CD4-positive, alpha-beta T cell treated with Interleukin-12 subunit alpha and Interleukin-12 subunit beta, for 1 hour (primary cell): ENCODE measurements at places on chromosomes 2 and 18.

GRCh38 chr2:121135168-121135853 lies 149.7 kb downstream of the TFCP2L1 start:
- no peak for DNase-seq

DNA sequence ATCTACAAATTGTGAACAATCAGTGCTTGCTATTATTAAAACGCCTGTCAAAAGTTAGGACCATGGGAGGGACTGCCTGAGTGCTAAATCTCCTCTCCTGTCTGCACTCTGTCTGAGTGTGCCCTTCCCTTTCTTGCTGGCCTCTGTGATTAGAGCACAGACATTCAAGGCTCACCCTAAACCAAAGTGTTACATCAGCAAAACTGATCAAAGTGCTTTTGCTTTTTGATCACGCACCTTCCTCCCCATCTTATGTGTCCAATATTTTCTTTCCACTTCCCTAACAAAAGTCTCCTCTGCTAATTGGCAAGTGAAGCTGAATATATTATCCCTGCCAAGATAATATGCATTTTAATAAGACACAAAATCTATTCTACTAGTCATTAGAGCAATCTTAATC lies 30.5 kb upstream of the DNAJC10 start:
- DNase-seq = no peak

DNA sequence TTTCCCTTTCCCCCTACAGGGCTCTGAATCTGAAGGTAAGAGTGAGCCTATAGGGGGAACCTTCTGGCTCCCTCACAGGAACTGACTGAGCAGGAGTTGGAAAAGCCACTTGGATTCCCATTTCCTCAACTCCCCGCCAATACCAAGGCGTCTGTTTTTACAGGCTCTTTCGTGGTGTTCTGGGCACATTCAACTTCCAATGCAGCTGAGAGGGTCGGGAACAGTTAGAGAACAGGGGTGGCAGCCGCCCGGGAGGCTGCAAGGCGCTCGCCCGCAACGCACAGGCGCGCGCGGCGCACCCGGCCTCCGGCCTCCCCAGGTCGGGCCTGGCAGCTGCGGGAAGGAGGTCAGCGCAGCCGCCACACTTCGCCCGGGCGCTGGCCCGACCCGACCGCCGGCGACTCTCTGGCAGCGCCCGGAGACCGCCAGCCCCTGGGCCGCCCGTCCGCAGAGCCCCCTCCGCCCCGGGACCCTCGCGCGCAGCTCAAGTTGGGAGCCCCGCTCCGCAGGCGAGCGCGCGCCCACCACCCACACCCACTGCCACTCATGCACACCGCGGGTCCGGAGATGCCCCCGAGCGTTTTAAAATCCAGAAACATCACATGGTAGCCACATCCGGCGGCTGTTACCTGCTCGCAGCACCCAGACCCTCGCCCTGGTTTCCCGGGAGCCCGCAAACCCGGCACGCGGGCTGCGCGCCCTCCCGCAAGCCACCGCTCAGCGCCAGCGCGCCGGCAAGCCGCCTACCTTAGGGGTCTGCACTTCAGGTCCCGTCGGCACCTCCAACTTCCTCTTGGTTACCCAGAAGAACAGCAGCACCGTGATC lies 816 bp downstream of the GALNT14 start:
- DNase-seq = no peak

DNA sequence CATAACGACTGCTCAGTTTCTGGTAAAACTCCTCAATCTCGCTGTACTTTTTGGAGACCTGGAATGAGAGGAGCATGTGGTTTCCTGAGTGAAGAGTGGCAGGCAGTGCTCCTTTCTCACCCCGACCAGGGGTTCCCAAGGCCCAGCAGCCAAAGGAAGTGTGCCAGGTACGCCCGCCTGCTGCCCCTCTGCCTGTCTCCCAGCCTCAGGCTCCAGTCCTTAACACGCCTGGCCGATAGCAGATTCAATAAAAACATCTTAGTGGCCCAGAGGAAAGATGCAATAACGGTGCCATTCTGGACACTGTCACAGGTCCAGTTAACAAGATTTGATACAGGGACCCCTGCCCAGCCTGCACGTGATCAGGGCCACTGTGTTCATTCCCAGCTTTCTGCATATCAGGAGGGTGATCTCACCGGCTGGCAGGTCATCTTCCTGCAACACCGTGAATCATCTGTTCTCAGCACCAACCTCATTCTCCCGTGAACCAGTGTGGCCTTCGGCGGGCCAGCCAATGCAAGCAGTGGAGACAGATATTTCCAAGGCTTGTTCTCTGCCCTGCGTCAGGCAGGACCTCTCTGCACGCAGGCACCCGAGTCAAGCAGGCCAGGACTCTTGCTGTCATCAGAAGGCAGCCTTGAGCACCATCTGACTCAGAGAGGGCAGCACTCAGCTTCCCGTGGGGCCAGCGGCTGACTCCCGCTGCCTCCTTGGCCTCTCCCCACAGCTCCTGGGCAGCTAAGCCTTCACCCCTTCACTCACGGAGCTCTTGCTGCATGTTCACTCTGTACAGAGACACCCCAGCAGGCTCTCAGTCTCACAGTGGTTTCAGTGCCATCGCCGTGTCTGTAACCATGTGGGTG lies 9.5 kb downstream of the HS1BP3 start:
- DNase-seq = no peak

DNA sequence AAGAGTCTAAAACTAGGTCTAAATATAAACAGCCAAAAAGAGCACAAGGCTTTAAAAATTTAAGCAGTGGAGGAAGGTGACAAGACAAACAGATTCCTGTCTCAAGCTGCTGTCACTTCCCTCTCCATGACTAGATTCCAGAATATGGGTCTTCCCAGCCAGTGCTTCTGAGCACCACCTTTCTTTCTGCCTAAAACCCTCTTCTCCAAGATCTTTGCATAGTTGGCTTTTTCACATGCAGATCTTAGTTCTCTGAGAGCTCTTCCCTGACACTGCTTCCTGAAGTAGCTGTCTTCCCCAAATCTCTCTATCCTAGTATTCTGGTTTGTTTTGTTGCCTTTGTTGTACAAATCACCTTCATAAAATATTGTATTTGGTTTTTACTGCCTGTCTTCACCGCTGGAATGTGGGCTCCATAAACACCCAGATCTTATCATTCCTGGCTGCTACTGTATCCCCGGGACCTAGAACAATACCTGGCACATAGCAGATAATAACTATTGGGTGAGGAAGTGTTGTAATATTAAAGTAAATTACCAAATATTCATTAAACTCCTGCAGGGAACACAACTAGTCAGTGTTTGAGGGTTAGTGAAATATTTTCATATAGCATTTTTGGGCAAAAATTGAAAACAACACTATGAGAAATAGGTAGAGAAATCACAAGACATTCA lies 150.2 kb downstream of the CCDC85A start:
- DNase-seq = no peak

DNA sequence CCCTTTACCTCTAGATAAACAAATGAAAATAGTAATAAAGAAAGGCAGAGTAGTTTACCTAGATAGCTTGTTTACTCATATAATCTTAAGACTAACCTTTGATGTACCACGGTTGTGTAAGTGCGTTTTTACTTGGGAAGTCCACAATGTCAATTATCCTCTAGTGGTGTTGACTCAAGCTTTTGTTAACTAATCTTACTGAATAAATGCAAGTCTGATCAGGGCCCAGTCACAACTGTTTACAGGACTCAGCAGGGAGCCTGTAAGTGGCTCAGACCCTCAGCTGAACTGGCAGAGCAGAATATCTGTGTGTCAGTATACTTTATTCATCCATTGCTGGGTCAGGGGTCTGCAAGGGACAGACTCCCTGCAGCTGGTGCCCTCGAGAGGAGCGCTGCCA lies 98.1 kb upstream of the ACAA2 start:
- DNase-seq = no peak

GRCh38 chr2:133591164-133591563 lies 22.9 kb upstream of the NCKAP5 start:
- no peak for DNase-seq

DNA sequence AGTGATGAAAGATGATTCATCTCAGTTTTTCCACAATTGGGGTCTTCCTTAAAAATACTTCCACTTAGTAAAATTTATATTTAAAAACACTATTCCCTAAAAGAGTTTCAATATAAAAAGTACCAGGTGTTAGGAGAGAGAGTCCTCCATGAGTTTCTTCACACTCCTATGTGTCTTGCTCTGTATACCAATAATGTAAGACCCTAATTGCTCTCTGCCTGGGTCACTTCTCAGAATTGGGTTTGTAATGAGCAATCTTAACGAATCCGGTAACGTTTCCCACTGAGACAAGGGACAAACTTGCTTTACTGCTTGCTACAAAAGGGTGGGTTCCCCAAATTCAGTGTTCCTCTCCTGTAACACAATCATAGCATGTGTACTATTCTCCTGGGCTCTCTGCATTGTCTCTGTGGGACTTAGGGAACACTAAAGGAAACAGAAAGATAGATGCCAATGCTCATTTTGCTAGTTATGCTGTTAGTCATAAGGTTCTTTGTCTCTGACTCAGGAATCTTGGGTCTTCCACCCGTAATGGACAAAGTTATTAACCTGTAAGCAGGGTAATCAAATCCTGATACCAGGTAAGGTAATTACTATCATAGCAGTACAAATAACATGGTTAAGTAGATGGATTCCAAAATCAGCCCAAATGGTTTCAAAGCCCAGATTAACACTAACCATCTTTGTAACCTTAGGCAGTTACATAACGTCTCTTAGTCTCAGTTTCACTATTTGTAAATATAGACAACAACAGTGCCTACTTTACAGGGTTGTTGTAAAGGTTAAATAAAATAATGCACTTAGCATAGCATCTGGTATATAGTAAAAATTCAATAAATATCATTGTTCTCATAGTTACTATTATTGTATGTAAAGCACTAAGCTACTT lies 46.3 kb downstream of the ITSN2 start:
- no peak for DNase-seq

GRCh38 chr18:9321736-9322135 lies 12.8 kb upstream of the TWSG1 start:
- no peak for DNase-seq

- no peak for DNase-seq
These were observed 3.8 kb downstream of the C2orf92 start for GRCh38 chr2:97673182-97673914.

DNA sequence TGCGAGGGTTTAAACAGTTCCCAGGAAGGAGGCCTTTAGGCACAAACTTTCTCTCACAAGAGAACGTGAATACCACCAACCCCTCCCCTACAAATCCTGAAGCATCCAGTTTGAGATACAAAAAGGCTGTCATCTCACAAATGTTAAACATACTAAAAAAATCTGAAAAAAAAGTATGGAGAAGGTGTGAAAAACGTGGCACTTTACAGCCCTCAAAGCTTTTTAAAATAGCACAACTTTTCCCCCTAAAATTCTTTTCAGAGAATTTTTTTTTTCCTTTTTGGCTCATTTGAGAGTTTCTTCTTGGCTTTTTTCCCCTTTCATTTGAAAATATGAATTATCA lies 10.1 kb downstream of the ZEB2 start:
- no peak for DNase-seq

- DNase-seq = no peak
These were observed 9.8 kb upstream of the RAB17 start for GRCh38 chr2:237600205-237600846.

GRCh38 chr2:128639693-128640092 lies 321.0 kb upstream of the HS6ST1 start:
- no peak for DNase-seq

DNA sequence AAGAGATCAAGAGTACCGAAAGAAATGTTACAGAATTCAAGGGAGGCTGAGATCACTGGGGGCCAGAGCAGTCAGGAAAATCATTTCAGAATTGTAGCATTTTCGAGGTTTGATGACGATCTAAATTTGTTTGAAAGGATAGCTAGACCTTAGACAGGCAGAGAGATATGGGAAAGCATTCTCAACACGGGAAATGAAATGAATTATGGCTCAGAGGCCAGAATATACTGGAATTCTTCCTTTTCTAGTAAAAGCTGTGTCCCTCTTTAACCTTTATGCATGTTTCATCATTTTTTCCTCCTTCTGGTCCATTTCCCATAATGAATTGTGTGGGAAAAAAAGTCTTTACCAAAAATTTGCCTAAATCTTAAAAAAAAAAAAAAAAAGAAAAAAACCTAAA lies 78.8 kb downstream of the NABP1 start:
- no peak for DNase-seq

DNA sequence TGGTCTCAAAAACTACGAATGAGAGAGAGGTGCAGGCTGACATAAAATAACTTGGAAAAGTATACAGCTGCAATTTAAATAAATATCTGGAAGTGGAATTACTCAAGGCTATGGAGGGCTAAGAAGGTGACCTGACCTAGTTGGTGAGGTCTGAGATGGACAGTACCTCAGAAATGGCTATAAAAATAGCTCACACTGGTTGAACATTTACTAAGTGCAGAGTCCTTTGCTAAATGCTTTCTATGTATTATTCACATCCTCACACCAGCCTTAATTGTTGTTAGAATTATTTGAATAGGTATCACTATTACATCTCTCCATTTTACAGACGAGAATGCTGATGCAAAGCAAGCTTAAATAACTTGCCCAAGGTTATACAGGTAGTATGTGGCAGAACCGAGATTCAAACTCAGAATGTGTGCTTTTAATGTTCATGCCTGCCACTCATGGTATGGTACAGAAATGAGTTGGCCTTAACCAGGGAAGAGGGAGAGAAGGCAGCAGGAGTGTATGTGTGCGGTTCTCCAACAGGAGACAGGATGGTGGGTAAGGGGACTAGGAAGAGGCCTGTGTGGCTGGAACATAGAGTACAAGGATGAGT lies 37.4 kb downstream of the MRPL44 start:
- DNase-seq = no peak

DNA sequence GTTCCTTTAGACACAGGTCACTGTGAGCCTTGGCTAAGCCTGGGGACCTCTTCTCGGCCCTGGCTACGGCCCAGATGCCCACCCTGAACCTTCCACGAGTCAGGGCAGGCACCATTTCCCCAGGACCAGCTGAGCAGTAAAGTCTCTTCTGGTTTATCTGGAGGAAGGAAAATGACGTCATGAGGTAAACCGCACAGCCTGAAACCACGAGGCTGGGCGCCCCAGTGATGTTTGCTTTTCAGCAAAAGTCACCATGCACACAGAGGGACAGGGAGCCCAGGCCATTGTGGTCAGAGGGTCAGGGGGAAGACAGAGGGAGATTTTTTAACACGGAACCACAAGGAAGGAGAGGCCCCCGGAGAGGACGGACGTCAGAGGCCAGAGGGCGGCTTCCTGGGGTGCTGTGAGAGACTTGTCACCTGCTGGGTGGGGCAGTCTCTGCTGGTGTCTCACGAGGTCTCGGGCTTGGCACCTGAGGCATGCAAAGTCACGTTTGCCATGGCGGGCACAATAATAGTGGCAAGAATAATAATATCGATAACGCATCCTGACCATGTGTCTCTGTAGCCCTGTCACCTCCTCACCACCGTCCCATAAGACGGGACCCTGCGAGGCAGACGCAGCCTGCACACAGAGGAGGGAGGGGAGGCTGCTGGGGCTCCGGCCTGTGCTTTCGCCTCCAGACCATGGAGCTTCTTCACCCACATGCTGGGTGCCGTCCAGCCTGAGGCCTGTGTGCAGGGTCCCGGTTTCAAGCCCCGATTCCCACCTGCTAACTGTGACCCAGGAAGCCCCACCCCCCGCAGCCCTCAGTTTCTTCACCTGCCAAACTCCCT lies 33.2 kb upstream of the FOSL2 start:
- DNase-seq = peak; percentile 88

- DNase-seq = peak; percentile 33
These were observed 132.7 kb upstream of the XPO1 start for GRCh38 chr2:61670591-61671501.
